Renal cortex interstitium (tissue), 15 donors: ENCODE measurements at places on chromosomes 6 and 20.

- DNase-seq, result no peak
Measured at GRCh38 chr6:161082215-161082614, 90.6 kb downstream of the MAP3K4 start.

- DNase-seq, result no peak
Measured at GRCh38 chr20:39429726-39430125, 467.6 kb downstream of the DHX35 start.

GRCh38 chr20:52766645-52767435, 205.3 kb upstream of the TSHZ2 start:
- no peak for DNase-seq

DNA sequence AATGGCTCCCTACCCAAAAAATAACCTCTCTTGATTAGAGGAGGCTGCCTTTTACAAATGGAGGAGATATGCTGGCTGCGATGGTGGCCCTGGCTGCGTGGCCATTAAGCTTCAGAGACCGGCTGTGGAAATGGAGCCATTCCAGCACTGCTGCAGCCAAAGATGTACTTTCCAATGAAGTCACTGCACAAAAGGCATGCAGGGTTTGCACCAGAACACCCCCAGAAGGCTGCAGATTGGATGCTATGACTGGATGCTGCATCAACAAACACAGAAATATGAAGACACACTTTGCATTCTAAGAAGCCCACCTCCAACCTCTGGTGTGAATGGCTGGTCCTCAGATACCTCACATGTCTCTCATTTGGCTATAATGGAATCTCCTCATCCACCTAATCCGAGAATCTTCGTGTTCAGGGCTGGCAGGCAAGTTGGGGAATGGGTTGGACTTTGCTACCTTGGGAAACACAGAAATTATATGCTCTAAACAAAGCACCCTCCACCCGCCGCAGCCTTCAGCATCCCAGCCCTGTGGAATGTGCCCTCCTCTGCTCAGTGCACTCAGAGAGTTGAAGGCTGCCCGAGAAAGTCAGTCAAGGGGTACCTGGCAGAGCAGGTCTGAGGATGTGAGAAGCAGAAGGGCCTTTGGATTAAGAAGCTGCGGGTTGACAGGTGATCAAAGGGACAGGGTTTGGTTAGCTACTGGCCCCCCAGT, 35.3 kb downstream of the APCDD1L start:
- DNase-seq, result no peak

- DNase-seq, result no peak
Measured at GRCh38 chr6:48111575-48111974, 578 bp upstream of the PTCHD4 start.

GRCh38 chr6:626236-626635, 30.7 kb downstream of the HUS1B start:
- no peak for DNase-seq

GRCh38 chr6:137076277-137077068, 31.7 kb upstream of the IL20RA start:
- DNase-seq, result peak; percentile 52

DNA sequence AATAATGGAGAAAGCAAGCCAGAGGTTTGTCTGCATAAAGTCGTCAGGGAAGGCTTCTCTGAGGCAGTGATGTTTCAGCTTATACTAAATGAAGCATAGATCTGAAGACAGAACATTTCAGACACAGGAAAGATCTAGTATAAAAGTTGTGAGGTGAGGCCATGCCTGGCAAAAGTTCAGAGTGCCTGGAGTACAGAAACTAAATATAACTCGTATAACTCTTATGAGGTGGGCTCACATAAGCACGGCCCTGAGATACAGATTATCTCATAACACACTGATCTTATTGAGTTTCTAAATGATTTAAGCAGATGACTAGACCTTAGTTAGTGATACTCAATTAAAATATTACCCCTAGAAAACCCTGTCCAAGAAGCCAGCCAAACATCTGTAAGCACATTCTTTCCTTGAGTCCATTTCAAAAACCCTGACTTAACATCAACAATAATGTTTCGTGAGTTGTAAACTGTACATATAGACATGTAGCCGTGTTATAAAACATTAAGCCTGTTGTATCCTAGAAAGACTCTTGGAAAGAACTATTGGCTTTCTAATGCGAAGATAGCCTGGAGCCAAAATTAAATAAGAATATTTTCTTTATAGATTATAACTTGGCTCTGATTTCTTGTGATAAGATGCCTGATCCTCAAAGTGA, 667.6 kb downstream of the TENT5A start:
- no peak for DNase-seq

DNA sequence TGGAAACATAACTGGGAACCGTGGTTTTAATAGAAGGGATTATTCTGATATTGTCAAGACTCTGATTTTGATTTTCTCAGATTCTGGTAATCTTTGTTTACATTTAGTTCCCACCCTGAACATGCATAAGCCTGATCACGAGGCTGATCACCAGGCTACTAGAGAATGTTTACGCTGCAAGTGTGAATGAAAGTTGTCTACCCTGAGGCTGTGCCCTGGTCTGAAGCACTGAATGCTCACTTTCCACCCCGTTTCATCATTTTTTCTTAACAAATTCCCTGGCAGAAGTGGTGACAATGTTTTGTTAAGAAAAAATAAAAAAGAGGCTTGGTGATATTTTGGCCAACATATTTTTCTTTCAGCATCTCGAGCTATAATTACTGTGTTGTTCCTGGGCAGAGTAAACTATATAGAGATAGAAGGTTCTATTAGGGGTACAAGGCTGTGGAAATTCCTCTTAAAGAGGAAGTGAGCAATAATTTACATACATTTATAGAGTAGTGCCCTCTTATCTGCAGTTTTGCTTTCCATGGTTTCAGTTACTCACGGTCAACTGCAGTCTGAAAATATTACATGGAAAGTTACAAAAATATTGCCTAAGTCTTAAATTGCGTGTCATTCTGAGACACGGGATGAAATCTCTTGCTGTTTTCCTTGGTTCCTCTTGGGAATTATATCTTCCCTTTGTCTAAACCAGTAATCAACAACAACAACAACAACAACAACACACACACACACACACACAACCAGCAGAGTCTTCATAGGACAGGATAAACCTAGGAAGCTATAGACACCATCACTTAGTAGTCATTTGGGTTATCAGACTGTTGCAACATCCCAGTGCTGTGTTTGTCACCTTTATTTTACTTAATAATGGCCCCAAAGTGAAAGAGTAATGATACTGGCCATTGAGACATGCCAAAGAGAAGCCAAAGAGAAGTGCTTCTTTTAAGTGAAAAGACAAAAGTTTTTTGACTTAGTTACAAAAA, 566.6 kb upstream of the CITED2 start:
- no peak for DNase-seq

DNA sequence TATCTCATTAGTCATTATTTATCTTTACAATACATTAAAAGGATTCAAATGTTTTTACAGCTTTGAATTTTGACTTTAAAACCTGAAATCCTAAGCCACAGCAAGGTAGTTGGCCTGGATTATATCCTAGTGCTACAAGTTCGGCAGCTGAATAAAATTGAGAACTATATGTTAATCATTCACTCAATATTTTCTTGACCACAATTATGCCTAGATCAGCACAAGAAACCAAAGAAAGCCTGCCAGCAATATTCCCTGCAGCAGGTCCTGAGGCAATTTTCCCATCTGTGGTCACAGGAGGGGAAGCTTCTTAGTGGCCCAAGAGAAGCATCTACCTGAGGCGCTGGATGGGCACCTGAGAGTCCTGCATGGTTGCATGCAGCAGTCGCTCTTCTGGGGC, 183.5 kb downstream of the GMDS start:
- no peak for DNase-seq

- no peak for DNase-seq
Measured at GRCh38 chr6:37819802-37820717, 533 bp downstream of the ZFAND3 start.

GRCh38 chr6:158539413-158539812, 20.5 kb upstream of the TMEM181 start:
- no peak for DNase-seq

DNA sequence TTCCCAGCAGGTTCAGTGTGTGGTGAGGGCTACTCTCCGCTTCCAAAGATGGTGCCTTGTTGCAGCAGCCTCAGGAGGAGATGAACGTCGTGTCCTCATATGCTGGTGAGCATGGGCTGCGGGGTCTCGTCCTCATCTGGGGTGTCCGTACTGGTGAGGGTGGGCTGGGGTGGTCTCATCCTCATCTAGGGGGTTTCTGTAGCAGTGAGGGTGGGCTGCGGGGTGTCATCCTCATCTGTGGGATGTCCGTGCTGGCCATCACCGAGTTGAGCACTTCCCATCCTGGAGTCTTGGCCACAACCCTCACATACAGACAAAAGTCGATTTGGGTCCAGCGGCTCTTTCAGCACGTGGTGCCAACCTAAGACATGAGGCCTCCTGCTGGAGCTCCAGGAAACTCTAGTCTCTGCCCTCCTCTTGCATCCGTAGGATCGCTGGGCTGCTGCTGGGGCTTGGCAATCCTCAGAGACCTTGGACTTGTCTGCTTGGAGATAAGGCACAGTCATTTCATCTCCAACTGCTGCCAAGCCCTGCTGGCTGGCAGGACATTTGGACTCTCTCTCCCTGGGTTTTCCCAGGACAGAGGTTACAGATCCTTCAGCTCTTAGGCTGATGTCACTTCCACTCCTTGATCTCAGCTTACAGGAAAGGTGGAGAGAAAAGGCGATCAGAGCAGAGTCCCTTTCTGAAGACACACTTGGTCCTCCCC, 160.4 kb downstream of the PACRG start:
- no peak for DNase-seq

DNA sequence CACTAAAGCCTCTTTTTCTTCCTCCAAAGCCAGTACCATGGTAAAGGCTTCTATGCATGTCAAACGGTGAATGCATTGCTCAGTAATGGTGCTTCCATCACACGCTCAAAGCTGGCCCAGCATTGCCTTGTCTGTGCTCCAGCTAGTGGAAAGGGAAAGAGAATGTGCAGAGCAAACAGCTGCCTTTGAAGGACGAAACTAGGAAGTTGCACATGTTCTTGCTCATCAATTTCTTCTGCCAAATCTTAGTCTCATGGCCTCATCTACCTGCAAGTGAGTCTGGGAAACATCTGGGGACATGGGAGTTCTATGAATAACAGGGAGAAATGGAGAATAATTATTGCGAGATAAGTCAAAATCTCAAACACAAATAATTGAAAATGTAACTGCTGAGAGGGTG, 216.5 kb upstream of the SSTR4 start:
- no peak for DNase-seq

DNA sequence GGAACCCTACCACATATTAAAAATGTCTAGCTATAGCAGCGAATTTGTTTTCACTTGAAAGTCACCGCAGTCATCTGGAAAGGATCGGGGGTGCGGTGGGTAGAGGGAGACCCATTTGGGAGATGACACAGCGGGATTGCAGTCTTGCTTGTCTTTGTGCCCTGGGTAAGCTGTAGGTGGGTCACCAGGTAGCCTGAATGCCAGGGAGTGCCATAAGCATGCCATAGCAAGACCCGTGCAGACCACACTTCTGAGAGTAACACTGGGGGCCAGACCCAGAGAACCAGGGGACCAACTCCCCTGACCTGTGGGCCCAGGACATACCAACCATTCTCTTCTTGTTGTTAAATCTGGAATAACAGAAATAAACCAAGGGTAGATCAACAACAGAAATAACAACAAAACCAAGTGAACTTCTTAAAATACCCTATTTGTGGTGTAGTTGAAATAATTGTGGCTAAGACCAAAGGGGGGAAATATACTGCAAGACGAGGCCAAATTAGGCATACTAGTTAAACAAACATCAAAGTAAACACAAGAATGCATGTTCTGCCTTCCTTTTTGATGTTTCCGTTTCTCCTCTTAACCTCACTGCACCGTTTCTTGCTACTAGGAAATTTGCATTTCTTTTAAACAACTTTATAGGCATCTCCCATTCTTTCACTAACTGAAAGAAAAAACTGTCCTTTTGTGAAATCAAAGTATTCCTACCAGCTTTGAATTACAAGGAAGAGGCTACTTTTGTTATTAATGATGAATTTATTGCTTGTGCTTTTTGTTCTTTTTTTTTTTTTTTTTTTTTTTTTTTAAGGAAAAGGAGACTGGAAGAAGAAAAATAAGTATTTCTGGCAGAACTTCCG, 128.2 kb downstream of the SASH1 start:
- no peak for DNase-seq

DNA sequence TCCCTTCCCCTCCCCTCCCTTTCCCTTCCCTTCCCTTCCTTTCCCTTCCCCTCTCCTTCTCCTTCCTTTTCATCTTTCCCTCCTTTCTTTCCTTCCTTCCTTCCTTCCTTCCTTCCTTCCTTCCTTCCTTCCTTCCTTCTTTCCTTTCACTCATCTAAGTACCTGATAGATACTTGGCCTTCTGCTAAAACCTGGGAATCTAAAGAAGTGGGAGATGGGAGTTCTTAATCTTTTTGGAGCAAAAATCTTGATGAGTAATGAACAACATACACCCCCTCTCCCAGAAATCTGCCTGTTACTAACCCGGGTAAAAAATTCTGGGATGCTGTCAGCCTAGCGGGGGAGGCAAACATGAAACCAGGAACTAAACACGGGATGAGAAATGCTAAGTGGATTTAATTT, 100.7 kb downstream of the VEGFA start:
- DNase-seq, result no peak

DNA sequence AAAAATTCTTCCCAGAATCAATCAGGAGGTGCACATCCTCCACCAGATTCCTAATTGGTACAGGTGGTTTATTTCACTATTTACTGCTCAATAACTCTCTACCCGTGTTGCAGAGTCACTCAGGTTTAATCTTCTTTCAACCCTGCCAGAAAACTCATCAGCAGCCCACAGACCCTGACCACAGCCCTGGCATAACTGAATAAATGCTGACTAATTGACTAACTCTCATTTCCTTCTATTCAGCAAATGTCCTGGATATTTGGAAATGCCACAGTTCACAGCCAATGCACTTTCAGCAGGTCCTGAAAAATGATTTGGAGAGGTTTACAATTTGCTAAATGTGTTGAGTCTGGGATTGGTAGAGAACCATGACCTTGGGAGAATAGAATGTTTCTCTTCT, 62.3 kb downstream of the TRMT6 start:
- no peak for DNase-seq

GRCh38 chr20:63553933-63554290, at the start of gene FNDC11:
FNDC11 (plus strand) TSS chr20:63554159; CDS start chr20:63555664, 1,505 bp downstream.
- peak; percentile 62 for DNase-seq

DNA sequence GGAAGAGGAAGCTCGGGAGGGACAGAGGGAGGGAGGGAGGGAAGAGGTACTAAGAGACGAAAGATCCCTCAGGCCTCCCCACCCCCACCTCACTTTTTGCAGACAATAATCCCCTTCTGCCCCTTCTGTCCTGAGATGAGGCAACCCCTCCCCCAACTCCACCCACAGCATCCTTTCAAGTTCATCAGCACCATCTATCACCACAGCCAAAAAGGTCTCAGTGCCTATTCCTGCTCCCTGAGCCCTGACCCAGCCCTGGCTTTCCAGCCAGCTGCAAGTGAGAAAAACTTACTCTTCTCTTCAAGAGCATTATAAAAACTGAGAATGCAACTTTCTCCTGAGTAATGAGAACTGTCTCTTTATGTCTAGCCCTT, 133.2 kb upstream of the LRFN2 start:
- DNase-seq, result no peak

DNA sequence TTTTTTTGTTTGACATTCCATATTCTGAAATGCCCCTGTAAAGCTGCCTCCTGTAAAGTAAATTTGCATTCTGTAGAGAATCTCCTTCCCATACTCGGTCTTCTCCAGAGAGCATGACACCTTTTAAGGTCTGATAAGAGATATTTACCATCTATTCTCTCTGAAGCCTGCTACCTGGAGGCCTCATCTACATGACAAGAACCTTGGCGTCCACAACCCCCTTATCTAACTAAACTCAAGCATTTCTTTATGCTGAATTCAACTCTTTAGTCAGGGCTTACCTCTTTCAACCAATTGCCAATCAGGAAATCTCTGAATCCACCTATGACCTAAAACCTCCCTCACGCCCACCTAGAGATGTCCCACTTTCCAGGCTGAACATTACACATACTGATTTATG, 51.6 kb downstream of the FAM184A start:
- DNase-seq, result no peak
